ENCODE measurements at places on chromosomes 13 and 19.

DNA sequence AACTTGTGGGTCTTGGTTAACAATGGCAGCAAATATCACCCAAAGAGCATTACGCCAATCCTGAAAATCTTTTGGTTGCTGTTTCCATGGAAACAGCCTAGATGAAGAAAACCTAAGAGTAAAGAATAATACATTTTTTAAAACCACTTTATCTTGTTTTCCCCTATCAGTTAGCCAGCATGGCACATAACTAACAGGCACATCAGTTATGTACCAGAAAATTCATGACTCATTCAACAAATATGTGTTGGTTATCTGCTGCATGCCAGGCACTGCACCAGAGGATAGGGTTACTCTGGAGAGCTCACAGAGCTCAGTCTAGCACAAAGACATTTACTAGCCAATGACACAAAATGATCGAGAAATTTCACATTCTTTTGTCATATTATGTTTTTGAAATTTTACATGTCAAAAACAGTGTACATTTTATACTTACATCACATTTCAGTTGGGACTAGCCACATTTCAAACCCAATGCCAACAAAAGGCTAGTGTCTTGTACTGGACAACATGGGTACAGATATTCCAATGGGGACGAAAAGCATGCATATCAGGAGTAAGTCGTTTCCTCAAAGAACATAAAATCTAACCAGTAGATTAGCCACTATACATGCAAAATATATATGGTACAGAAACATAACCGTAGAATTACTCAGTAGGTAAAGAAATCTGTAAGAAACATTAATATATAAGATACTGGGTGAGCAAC, 20.3 kb downstream of the LNX2 start:
- DNase-seq = no peak

GRCh38 chr13:38952827-38953226, 37.8 kb downstream of the STOML3 start:
- no peak for DNase-seq

GRCh38 chr19:44807162-44807561, 1.7 kb upstream of the BCAM start:
- DNase-seq = no peak

- no peak for DNase-seq
Measured at GRCh38 chr13:32988608-32989289, 27.5 kb upstream of the KL start.

DNA sequence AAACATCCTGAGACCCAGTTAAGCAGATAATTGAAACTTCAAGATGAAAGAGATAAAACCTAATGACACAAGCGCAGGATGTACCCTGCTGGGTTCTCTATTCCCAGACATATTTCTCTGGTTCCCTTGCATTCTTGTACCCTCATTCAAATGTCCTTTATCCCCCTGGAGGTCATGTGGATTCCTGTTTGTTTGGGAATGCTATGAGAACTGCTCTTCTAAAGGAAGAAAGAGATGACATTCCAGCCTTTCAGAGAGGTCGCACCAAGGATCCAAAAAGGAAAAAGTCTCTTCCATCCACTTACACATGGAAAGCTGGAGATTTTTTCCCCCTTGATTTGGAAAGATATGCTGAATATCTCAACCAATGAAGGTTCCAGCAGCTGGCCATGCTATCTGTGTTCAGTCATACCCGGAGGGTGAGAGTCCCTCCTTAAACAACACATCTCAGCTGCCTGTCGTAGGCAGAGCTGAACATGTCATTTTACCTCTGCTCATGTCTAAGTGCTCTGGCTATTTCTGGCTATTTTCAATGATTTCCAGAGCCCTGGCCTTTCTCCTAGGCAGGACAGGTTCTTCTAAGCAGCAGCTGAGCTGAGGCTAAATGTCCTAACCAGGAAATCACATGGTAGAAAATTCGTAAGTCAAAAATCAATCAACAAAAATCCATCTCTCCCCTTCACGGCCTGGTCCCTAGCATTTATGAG, 52.5 kb downstream of the C13orf42 start:
- DNase-seq = no peak

DNA sequence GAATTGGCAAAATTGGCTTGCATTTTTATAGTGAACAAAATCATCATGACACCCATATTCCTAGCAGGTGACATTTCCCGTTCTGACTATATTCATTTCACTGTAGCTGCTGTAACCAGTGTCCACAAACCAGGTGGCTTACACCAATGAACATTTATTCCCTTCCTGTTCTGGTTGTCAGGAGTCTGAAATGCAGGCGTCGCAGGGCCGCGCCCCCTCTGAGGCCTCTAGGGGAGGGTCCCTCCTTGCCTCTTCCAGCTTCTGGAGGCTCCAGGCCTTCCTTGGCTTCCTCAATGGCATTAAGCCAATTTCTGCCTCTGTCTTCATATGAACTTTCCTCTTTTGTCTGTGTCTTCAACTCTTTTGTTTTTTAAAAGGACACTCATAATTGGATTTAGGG, 6.5 kb upstream of the RLN3 start:
- DNase-seq = no peak

DNA sequence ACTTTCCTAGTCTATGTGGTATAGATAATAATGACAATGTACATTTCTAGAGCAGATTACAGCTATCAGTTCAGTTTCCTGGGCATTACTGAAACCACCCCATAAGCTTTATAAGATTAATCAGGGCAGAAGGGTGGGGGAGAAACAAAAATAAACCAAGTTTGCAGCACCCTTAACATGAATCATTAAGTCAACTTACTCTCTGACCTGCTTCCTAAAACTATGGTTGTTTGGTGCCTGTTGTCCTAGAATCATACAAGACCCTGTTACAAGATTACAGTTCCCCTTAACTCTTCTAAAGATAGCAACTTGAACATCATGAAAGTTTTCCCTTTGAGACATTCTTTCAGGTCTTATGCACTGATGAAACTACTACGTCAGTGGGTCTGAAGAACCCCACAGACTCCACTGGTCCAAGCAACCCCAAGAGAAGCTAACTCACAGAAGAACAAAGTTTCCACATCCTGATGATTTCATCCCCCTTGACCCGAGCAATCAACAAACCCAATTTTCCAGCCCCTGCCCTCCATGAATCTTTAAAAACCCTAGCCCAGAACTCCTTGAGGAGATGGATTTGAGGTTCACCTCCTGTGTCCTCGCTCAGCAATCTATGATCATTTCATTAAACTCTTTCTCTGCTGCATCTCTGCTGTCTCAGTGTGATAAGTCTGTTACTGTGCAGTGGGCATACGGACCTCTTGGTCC, 336.5 kb downstream of the FOXO1 start:
- no peak for DNase-seq

DNA sequence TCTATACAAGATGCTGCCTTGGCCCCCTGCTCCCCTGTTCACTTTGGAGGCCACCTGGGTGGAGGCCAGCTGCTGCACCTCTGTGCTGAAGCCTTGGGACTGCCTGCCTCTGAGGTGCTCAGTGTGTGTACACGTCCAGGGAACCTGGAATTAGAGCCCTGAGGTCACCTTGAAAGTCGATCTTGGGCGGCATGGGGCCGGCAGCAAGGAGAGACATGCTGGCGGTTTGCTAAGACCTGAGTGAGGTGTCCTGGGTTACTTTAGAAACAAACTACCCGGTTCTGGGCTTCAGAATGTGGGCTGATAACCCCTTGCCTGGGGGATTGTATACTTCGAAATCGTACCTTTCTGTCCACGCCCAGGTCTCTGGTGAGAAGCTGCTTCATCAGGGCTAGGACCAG, 25.5 kb downstream of the TSSK6 start:
- DNase-seq = no peak

- peak; percentile 34 for DNase-seq
Measured at GRCh38 chr13:74026753-74027152, 107.5 kb downstream of the KLF12 start.

DNA sequence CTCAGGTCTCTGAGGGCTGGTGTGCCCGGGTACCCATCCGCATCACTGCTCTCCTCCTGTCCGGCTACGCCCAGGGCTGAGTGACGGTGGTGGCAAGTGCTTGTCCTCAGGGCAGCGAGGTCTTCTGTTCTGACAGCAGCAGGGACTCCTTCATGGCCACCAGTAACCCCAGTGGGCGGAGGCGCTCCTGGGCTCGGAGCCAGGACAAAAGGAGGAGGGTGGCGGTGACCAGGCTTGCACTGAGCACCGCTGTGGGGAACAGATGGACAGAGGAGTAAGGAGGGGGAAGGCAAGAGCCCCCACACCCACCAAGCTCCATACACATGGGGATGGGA, 5.8 kb downstream of the CD320 start:
- DNase-seq = no peak

DNA sequence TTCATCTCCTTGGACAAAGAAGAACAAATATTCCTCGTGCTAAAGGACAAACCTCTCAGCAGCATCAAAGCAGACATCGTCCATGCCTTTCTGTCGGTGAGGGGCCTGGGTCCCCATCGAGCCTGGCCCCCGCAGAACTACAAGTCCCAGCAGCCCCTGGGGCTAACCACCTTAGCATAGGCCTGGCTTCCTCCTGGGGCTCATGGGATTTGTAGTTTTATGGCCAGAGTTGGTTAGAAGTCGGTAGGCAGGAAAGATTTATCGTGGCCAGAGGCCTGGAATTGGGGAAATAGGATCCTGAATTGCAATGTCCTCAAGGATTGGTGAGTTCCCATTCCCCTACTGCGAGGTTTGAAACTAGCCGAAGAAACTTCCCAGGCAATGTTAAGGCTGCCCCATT, 19.6 kb downstream of the TMEM150B start:
- no peak for DNase-seq

GRCh38 chr19:10122045-10122444, 2.3 kb upstream of the EIF3G start:
- DNase-seq = no peak

DNA sequence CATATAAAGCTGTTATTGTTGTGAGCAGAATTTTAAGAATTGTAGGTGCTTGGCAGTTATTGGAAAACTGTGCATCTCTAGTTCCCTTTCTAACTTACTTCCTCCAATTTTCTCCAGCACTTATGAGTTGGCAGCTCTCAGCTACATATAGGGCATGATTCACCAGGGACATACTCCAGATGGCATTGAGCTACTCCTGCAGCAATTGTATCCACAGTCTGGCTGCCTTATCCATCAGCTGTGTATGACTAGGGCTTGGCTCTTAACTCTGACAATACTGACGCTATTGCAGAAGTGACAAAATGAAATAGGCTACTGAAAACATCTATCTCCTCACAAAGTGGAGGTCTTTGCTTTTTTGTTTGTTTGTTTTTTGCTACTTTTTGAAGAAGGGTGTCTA, 276.7 kb downstream of the POU4F1 start:
- DNase-seq = no peak

DNA sequence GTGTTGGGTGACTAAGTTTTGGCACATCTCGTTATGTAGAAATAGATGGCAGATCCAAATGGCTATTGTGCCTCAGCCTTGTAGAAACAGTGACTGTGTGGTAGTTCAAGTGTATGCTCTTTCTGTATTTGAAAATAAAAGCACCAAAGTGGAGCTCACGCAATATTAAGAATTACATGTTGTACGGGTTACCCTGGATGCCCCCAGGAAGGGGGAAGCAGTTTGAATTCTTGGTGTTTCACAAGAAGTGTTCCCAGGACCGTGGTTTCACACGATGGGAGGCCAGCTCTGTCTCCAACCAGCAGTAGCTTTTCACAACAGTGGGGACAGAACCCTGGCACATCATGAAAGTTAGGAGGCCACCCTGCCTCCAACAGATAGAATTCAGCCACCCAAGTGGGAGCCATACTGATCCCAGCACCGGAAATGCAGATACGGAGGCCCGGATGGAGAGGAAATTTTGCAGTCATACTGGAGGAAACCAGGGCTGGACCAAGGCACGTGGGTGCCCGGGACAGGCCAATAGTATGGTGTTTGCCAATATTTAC, 8.9 kb downstream of the FLT1 start:
- DNase-seq = no peak

- DNase-seq = no peak
Measured at GRCh38 chr19:13117176-13117771, 734 bp upstream of the TRMT1 start.

- DNase-seq = peak; percentile 41
Measured at GRCh38 chr19:46714444-46715106, 2.3 kb downstream of the PRKD2 start.

DNA sequence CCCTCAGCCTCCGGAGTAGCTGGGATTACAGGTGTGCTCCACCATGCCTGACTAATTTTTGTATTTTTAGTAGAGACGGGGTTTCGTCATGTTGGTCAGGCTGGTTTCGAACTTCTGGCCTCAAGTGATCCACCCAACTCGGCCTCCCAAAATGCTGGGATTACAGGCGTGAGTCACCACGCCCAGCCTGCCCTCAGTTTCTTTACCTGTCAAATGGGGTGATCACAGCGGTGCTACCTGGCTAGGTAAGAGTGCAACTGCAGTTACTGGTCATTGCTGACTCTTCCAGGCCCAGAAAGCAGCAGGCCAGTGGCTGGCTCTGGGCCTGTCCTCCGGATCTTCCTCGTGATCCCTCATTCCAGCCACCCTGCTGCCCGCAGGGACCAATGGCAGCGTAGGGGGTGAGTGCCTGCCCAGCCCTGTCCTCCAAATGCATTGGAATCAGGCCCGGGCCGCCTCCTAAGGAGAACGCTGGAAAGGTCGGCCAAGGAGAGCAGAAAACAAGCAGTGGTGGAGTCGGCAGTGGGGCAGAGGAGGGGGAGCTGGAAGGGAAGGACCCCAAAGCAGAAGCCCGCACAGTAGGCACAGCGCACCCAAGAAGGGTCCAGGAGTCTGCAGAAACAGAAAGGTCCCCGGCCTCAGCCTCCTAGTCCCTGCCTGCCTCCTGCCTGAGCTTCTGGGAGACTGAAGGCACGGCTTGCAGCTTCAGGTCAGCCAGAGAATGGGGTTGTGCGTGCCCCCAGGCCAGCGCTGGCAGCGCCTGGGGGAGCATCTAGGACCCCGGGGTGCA, 1.8 kb upstream of the SLC27A1 start:
- DNase-seq = no peak

DNA sequence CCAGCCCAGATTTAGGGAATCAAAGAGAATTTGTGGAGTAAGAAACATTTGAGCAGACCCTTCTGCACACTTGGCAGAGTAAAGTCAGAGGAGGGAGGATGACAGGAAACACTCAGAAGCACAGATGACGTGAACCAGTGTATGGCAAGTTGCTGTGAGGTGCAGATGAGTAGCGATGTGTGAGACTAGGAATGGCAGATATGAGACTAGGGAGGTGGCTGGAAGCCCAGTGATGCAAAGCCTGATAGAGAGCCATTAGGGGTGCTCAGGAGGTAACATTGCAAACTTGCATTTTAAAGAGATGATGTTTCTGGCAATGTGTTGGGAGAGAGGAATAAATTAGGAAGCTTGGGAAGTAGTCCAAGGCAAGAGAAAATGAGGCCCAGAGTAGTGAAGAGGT, 44.0 kb downstream of the PCDH17 start:
- DNase-seq = no peak

GRCh38 chr19:6532244-6532999, 1.6 kb downstream of the TNFSF9 start:
- no peak for DNase-seq

- no peak for DNase-seq
Measured at GRCh38 chr13:44263751-44264620, 109.6 kb upstream of the SERP2 start.

DNA sequence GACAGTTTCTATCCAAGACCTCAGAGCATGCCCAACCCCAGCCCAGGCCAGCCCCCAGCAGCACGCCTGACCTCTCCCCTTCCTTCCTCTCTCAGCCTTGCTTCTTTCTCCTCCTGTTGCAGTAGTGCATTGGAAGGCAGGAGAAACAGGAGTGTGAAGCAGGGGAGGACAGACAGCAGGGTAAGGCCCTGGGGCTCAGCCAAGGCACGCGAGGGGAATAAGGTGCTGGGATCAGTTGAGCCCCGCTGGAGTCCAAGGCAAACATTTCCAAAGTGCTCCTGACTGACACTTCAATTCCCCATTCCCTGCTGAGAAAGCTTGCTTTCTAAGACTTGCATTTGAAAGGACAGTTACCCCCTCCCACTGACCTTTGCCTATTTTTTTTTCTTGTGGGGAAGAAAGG, 73.1 kb upstream of the OLFM4 start:
- no peak for DNase-seq

- DNase-seq = no peak
Measured at GRCh38 chr13:34076319-34076718, 258.4 kb downstream of the RFC3 start.

Measured in stimulated activated CD8-positive, alpha-beta memory T cell treated with anti-CD3 and anti-CD28 coated beads, Interleukin-15, amount 100 ng/mL, for 1 hour (primary cell).